ENCODE measurements at places on chromosomes 6 and 20.

GRCh38 chr6:36735110-36736071 is 37.8 kb downstream of the RAB44 start:
- DNase-seq, result no peak

GRCh38 chr20:38112261-38112929 is 52.7 kb downstream of the TGM2 start:
- DNase-seq, result no peak

- DNase-seq, result no peak
Observed at GRCh38 chr6:7777074-7777473, 51.2 kb downstream of the BMP6 start.

- no peak for DNase-seq
Observed at GRCh38 chr6:108476376-108476775, 84.3 kb upstream of the FOXO3 start.

DNA sequence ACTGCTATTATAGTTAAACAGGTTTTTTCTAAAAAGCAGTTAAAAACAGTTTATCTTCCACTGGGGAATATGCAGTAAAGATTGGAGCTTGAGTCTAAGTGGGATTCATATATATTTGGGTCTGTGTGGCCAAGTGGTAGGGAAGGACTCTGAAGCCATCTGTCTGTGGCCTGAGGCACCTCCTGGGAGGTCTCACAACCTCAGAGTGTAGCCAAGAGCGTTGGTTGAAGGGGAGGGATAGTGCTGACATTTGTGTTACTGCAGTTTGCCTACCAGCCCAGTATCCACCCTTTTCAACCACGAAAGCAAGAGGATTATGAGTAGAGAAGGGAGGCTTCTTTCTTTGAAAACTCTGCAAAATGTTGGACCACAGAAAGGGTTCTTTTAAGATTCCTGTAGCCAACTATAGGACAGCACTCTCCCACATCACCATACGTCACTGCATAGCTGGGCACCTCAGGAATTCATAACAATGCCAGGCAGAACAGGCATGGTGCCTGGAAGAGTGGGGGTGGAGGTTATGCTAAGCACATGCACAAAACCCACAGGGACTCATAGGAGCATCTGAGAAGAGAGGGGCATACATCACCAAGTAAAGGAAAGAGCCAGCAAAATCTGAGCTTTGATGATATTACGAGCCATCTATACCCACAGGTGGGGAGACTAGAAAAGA is 90.5 kb upstream of the HEY2 start:
- no peak for DNase-seq

DNA sequence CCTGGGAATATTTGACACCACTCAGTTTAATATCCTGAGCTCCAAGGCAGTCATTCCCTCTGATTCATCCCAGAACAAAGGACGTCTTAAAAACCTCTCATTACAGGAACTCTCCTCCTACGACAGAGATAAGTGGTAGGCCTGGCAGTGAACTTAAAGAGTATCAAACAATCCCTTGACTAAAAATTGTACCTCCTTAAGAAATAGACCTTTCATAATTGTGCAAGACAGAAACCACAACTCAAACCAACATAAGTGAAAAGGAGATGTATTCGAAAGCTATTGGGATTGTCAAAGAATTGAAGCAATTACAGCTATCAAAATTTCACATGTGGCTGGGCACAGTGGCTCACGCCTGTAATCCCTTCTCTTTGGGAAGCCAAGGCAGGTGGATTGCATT is 19.1 kb upstream of the BNIP5 start:
- no peak for DNase-seq

- no peak for DNase-seq
Observed at GRCh38 chr20:57768519-57768918, 58.7 kb upstream of the PMEPA1 start.

DNA sequence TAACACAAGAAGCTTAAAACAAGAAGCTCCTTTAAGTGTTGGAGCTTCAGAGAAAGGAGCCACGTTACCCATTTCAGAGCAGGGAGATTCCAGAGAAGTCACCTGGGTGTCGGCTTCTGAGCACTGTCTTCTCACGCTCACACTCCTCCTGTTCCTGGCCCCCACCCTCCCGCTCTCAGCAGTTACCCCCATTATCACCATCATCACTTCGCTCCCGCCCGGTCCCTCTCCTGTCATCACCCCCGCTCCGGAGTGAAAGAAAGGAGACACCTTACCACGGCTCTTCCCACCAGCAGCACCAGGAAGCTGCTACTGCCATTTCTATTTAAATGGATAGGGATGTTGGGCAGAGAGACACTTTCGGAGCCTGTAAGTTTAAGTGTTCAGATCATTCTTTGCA is 123.9 kb downstream of the GMPR start:
- DNase-seq, result no peak

DNA sequence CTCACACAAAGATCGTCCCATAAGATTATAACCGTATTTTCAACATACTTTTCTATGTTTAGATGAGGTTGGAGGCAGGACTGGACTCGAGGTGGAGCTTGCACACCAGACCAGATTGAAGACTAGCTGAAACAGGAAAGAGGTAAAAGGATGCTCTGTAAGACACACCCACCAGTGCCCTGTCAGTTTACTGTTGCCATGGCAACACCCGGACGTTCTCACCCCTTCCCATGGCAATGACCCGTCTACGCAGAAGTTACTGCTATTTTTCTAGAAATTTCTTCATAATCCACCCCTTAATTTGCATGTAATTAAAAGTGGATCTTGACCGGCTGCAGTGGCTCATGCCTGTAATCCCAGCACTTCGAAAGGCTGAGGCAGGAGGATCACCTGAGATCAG is 13.6 kb upstream of the SRSF6 start:
- no peak for DNase-seq

DNA sequence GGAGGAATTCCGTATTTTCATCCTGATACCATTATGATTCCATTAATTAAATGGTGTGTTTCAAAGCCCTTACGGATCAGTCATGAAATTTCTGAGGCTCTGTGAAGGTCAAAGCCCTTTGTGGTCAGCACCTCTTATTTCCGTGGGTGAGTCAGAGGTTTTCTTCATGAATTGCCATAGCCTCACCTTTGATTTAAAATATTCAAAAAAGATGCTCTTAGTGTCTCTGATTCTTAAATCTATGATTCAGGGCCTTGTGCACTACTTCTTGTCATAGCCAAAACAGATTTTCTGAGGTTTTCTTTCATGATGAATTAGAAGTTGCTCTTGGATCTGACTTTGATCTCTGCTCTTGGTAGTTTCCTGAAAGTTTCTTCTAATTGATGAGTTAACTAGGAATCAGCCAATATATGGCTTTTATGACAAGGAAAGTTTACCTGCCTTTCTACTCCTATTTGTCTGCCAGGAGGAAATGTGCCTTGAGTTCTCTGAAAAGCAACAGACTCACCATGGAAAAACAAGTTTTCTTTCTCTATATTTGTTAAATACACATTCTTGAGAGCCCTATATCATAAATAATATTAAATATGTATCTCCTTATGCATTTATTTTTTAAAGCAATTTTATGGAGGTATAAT is 613.0 kb downstream of the UTRN start:
- no peak for DNase-seq

DNA sequence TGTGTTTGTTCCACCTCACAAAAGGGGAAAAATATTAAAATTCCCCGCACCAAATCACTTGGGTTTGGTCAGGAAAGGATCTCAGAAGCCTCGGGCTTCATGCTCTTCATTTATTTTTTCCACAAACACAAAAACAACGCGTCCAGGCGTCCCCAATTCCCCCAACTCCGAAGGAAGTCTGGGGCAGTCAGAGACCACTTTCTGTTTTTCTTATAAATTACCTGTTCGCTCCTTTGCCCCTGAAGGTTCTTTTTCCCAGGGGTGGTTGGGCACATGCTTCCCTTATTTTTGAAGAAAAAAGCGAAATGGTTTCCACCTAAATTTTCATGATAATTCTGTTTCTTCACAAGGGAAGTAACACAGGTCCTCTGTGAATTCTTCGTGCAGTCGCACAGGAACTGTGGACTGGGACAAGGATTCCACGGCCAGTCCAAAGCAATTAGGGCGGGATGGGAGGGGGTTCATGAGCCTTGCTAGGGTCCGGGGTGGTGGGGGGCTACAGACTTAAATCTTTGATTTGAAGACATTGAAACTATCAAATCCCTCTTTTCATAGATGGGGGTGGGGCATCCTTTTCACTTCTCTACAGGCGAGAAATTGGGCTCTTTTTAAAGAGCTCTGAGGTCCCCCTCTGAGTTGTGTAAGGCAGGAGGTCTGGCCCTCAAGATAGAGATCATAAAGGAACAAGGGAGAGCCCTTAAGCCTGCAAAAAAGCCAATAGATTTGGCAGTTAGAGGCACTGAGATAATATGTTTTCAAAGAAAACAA is 30.5 kb upstream of the HFE start:
- no peak for DNase-seq

DNA sequence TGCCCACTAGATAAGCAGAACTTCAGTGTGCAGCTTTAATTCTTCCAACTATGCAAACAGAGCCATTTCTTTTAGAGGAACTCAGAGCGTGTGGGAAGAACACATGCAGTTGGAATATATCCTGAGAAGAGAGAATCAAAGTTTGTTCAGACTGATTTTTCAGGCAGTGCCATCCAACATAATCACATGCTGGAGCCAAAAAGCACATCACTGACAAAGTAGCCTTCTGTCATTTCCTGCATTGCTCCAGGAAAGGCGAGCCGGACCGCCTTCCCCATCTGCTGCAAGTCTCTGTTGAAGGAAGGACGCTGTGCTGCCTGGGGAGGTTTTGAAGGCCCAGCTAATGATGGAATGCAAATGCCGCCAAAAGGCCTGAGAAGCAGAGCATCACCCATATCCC is 98.4 kb downstream of the DOK5 start:
- DNase-seq, result no peak

- no peak for DNase-seq
Observed at GRCh38 chr6:5213836-5214235, 46.9 kb downstream of the LYRM4 start.

- DNase-seq, result no peak
Observed at GRCh38 chr20:13396826-13397225, 175.8 kb downstream of the ISM1 start.

GRCh38 chr20:24135781-24136180 is 147.2 kb upstream of the GGTLC1 start:
- no peak for DNase-seq

GRCh38 chr6:610882-611281 is 46.0 kb downstream of the HUS1B start:
- no peak for DNase-seq

- DNase-seq, result no peak
Observed at GRCh38 chr6:33442283-33442682, 12.1 kb upstream of the ZBTB9 start.

DNA sequence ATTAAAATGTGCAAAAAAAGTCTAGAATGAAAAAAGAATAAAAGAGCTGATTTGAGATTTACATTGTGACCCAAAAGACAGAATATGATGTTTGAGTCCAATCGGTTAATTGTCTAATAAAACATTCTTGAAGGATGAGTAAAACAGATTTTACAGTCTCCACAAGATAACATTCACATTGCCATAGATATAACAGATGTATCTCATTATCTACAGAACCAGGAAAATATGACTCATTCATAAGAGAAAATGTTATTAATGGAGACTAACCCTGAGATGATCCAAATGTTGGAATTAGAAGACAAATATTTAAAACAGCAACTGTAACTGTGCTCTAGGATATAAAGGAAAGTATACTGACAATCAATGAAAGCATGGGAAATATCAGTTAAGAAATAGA is 141.7 kb downstream of the RFX6 start:
- DNase-seq, result no peak

- peak; percentile 74 for DNase-seq
Observed at GRCh38 chr20:48682529-48683363, 145.1 kb downstream of the PREX1 start.

GRCh38 chr20:63651942-63652191 is 1.4 kb downstream of the STMN3 start:
- no peak for DNase-seq

- no peak for DNase-seq
Observed at GRCh38 chr6:131807644-131808459, at the start of gene ENPP1. ENPP1 (plus strand) TSS chr6:131808020; CDS start chr6:131808036, 16 bp downstream.

- DNase-seq, result no peak
Observed at GRCh38 chr6:21965953-21966539, 330.8 kb downstream of the PRL start.

DNA sequence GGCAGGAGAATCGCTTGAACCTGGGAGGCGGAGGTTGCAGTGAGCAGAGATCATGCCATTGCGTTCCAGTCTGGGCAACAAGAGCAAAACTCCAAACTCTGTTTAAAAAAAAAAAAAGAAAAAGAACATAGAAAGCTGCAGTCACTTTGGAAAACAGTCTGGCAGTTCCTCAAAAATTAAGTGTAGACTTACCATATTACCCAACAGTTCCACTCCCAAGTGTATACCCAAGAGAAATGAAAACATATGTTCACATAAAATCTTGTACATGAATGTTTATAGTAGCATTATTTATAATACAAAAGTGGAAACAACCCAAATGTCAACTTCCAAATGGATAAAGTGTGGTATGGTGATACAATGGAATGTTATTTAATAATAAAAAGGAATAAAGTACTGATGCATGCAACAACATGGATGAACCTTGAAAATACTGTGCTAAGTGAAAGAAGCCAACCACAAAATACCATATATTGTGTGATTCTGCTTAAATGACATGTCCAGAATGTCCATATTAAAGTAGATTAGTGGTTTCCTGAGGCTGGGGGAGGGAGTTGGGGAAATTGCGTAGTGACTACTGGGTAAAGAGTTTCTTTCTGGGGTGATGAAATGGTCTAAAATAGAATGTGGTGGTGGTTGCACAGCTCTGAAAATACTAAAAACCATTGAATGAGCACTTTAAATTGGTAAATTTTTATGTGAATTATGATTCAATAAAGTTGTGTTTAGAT is 62.9 kb downstream of the SUN5 start:
- no peak for DNase-seq

GRCh38 chr6:110944681-110945151 is 13.8 kb upstream of the GTF3C6 start:
- no peak for DNase-seq

DNA sequence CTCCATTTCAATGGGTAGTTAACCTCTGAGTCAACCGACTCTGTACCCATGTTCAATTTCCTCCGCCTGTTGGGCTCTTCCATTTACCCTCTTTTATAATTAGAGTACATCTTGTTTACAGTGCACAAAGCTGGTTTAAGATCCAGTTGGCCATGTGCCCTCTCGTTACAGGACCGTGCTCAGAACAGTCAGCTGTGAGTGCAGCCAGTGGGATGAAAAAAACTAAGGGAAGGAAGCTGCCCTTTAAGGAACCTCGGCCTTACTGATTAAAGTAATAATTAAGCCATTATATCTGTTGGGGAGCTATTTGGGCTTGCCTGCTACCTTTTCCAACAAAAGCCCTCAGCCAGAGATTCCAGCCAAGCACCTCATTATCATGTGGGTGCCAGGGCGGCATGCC is 68.8 kb downstream of the TMEM170B start:
- no peak for DNase-seq

Data from D721Med (cell line).